ENCODE measurements at places on chromosomes 3 and 15.

DNA sequence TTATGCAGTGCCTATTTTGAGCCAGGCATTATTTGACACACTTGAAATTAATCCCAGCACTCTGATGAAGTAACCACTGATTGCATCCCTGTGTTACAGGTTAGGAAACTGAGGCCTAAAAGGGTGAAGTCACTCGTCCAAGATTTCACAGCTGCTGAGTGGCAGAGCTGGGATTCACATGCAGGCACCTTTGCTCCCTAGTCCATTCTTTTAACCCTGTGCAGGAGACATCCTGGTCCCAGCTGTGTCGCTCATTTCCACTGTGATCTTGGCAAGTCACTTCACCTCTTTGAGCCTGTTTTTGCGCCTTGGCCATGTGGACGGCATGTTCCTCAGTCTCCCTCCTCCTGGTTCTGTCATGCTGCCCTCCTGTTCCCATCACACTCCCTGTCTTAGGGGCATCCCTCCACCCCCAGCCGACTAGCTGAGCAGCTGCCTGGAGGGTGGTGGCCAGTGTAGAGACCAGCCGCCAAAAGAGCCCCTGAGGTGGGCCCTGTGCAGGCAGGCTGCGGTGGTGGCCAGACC, 70.6 kb downstream of the SMAD6 start:
- DNase-seq, result no peak

GRCh38 chr3:134650431-134651346, at the start of gene KY:
Gene KY, minus strand, starts transcription at chr3:134651022. Its CDS starts 62 bp downstream, at chr3:134650960.
- no peak for DNase-seq

- no peak for DNase-seq
Observed at GRCh38 chr3:183875411-183875810, 9.3 kb downstream of the PARL start.

DNA sequence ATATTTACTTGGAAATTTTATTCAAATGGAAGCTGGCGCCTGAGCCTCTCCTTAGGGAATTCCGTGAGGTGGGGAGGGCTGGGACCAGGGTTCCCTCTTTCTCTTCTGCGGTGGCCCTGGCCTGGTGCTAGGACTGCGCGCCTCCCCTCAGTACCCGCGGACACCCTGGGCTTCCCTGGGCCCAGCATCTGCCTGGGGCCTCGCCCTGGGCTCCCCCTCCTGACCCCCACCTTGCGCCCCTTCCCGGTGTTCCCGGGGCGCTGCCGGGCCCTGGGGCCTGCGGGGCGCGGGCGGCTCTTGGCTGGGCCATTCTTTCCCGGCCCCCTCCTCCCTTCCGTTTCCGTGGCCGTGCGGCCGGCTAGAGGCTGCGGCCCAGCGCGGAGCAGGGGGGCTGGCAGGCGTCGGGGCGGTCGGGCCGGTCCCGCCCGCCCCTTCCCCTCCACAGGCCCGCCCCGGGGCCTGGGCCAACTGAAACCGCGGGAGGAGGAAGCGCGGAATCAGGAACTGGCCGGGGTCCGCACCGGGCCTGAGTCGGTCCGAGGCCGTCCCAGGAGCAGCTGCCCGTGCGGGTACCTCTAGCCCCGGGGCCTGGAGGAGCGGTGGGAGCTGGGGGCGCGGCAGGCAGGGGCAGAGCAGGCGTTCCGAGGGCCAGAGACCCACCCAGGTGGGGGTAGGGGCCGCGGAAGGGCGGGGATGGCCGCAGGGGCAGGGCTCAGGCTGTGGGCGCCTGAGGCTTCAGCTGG, at the start of gene FES:
Gene FES, plus strand, starts transcription at position 529 of the 743 bp plus-strand sequence. CDS start 542 bp downstream, outside the sequence.
- peak; percentile 76 for DNase-seq

DNA sequence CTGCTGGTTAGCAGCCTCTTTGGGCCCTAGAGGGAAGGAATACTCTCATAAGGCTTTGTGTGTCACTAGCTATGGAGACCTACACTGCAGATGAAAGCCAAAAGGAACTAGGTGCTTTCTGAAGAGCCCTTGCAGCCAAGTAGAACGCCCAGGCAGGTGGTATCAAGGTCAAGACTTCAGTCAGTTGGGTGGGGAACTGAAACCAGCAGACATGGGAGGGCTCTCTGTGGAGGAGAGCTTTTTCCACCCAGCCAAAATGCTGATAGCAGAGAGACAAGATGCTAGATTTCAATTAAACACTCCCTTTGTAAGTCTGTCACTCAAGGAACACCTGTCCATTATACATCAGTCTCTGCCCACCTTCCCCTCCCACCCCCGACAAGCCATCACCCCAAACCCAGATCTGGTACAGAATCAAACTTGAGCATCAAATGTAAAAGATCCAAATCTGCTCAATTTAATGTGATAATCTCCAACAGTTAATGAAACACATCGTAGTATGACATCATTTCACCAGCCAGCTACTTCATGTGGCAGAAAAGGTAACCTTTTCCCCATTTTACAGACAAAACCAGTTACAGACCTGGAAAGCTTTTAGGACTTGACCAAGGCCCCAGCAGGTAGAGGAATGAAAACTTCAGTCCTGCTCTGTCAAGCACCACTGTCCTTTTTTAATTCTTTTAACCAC, 14.6 kb downstream of the MRPS25 start:
- DNase-seq, result no peak

GRCh38 chr3:179967622-179968021, 69.1 kb downstream of the PEX5L start:
- DNase-seq, result no peak

- DNase-seq, result no peak
Observed at GRCh38 chr3:77420336-77420735, 380.4 kb downstream of the ROBO2 start.

DNA sequence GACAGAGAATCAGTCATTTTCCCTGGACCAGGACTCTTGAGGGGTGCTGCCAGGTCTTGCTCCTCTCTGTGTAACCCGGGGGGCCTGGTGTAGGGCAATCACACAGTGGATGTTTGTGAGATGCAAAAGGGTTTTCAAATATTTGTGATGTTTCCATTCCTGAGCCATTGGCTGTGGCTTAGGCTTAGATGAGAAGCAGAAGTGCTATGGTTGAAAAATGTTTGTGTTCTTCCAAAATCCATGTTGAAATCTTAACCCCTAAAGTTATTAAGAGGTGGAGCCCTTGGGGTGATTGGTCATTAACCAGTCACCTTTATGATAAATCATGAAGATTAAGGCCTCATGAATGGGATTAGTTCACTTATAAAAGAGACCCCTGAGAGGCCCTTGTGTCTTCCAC, 36.5 kb downstream of the CORO2B start:
- DNase-seq, result no peak

DNA sequence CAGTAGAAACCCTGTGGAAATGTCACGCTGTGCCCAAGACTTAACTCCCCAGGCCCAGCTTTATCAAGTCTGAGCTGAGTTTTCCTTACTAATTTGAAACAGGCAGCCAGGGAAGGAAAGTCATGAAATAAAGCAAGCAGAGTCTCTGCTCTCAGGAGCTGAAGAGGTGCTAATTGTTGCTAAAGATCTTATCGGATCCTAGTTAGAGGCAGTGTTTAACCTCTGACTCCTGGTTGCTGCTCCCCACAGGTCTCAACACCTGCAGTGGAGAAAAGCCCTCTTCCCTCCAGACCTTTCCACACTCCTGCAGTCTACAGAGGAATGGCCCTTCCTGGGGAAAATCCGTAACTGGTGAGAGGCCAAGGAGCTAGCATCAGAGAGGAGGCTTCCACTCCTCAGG, 628.2 kb downstream of the NTRK3 start:
- no peak for DNase-seq

DNA sequence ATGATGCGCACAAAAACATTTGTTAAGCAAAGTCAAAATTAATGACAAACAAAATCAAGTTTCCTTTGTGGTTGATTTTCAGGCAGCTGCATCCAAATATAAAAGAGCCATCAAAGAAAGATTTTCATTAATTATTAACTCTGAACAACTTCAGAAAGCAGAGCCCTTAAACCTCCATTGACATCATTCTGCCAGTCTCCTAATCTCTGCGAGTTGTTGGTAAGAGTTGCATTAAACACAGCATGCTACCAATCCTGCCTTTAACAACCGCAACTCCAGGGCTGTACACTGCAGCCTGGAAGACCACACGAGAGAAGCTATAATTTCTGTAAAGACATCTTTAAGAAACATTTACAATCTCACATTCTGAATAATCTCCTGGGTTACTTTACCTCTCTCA, 204.6 kb downstream of the NR2F2 start:
- DNase-seq, result no peak

GRCh38 chr3:161552984-161553560, 56.5 kb downstream of the OTOL1 start:
- DNase-seq, result no peak

- DNase-seq, result no peak
Observed at GRCh38 chr3:55951388-55951787, 464.3 kb upstream of the WNT5A start.

- no peak for DNase-seq
Observed at GRCh38 chr3:46974421-46975171, 1.9 kb downstream of the CCDC12 start.

DNA sequence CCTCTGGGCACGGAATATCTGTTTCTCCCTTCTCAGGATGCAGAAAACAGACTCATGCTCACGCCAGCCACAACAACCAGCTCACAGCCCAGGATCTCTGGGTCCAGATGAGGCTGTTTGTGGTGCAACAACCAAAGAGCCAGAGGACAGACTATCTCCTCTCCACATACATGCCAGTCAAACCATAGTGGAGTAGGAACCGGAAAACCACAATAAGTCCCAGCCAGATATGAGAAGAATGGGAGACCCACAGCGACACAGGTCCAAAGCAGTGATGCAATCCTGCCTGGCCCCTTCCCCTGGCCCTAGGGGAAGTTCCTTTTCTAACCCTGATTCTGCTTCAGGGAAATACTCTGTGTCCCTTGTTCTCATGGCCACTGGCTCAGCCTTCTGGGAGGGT, 27.6 kb downstream of the MEX3B start:
- DNase-seq, result no peak

DNA sequence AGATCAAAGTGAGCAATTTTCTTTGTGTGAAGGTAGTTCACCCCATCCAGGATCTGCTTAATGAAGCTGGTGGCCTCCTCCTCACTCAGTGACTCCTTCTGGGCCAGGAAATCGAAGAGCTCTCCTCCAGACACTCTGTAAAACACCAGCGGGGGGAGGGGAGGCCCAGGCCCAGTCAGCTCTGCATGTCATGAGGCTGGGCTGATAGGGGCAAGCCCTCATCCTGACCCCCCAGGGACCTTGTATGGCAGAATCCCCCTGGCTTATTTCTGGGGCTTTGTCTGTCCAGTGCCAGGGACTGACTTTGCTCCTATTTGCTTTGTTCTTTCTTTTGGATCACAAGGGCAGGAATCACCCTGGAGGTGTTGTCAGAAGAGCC, 74.9 kb downstream of the DAPK2 start:
- DNase-seq, result peak; percentile 39

DNA sequence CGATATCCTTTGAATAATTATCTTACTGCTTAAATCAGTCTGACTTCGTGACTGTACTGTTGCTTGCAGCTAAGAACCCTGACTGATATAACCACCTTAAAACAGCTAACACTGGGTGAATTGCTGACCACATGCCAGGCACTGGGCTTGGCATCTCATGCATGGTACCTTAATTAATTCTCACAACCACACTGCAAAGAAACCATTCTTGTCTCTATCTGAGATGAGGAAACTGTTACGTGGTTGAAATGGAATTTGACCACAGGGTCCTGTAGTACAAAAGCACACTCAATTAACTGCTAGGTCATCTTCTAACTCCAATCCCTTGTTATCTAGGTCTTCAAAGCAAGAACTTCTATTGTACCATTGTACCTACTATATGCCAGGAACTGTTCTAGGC, 92.7 kb upstream of the PRICKLE2 start:
- DNase-seq, result no peak

GRCh38 chr3:41104147-41104546, 95.2 kb upstream of the CTNNB1 start:
- no peak for DNase-seq

- no peak for DNase-seq
Observed at GRCh38 chr3:11601446-11602238, 42.1 kb downstream of the VGLL4 start.

- no peak for DNase-seq
Observed at GRCh38 chr3:59079962-59080361, 30.1 kb upstream of the CFAP20DC start.

DNA sequence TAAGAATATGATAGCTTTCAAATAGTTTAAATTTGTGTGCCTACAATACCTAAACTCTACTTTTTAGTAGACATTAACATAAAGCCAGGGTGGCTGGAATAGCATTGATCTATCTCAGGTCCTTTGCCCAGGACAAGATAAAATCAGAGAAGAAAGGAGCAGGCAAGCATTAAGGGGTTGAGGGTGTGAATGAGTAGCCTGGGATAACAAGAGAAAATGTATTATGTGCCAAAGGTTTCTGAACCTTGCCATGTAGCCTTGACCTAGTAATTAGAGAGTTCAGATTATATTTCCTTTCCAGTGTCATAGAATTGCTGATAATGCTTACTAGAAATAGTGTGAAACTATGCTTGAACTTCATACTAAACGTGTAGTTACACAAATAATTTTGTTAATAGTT, 22.9 kb downstream of the ATP11B start:
- no peak for DNase-seq
